ENCODE measurements at places on chromosomes 3 and 15.

GRCh38 chr15:75884041-75884440 is 19.6 kb upstream of the FBXO22 start:
- DNase-seq: no peak

DNA sequence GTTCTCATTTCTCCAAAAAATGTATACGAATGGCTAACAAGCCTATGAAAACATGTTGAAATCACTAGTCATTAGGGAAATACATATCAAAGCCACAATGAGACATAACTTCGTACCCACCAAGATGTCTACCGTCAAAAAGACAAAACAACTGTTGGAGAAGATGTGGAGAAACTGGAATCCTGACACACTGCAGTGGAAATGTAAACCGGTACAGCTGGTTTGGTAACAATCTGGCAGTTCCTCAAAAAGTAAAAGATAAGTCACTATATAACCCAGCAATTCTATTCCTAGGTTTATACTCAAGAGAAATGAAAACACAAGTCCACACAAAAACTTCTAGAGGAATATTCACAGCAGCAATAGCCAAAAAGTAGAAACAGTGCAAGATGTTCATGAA is 7.0 kb downstream of the SCAPER start:
- no peak for DNase-seq

DNA sequence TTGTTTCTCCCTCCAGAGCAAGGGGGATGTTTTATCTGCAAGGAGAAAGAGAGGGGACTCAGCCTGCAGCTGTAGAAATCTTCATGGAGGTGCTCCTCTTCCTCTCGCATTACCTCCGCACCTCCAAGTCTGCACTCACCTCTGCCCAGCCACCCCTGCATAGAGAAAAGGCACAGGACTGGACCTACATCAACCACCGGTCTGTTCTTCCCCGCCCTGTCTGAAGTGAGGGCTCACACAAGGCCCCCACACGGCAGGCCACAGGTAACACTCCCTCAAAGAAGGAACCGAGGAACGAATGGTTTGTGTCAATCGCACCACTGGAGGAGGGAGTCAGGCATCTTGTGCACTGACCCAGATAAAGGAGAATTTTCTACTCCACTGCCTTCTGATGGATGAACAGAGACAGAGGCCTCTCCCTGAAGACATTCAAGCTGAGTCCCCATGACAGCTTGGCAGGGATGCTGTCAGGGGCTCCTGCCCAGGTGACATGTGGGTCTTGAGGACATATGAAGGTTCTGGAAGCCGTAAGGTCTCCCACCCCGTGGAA is 260.3 kb downstream of the XXYLT1 start:
- DNase-seq: no peak

DNA sequence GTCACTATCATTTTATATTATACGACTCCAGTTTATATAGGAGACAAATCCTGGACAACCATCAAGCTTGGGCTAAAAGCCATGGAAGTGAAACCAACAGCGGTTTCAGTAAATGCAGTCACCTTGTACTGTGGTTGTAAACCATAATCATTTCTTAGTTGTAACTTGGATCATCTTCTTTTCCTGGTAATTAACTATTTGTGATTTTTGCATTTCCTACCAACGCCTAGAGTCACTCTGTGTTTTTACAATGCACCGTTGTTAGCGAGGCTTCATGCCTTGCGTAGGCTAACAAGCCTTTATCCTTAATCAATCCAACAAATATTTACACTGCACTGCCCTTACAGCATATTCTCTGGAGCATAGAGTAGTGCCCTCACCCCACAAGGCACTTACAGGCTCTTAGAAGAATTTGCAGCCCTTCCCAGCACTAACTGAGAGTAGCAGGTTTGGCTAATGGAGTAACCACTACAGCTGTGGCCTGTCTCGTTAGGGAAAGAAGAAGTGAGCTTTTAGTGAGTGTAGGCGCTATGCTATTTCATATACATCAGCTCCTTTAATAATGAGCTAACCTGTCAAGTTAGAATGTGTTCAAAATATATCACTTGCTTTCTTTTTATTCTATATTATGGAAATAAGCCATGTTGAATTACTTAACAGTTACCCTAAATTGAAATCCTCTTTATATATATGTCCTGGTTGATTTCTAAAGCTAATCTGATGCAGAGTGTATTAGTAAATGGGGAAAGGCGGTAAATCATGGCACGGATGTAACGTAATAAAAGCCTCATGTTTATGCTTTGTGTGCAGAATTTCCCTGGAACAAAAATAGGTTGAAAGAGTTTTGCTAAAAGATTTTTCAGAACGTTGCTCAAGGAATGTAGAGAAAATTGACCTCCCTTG is 62.8 kb downstream of the ABHD2 start:
- no peak for DNase-seq

- DNase-seq: no peak
Measured at GRCh38 chr3:33954956-33955355, 156.5 kb downstream of the PDCD6IP start.

GRCh38 chr3:14228681-14229470 is 50.3 kb downstream of the LSM3 start:
- no peak for DNase-seq

GRCh38 chr3:115186351-115187148 is 39.5 kb upstream of the ZBTB20 start:
- peak; percentile 15 for DNase-seq

DNA sequence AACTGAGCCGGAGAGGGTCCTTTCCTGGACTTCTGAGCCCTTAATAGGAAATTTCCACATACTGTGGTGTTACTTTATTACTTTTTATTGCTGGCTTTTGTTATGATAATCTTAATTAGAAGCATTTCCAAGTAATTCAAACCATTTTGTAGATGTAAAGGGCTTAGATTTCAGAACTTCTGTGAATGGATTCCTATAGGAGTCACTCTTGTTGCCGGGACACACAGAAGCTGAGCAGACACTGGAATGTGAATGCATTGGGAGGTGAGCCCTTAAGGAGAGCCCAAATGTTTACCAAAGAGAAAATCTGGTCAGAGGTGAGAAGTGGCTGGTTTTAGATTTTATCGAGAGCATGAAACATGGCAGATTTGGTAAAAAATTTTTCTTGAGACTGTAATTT is 87.4 kb downstream of the FNDC3B start:
- DNase-seq: no peak

DNA sequence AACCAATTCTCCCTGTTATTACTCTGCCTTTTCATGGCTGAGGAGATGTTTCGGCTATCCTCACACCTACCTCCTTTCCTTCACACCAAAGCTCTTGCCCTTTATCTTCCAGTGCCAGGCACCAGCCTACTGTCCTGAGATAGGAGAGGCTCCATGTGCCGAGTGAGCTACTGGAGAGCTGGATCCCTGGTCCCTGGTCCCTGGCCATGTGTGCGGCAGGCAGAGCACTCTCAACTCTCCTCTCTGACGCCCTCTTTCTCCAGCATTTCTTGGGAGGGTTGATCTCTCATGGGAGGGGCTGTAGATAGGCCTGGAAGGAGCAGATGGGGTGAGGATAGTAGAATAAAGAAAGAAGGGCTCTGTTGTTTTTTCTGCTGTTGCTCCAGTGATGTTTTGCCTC is 277.1 kb upstream of the UMPS start:
- DNase-seq: no peak

GRCh38 chr15:80840182-80841130 is 61.3 kb downstream of the CEMIP start:
- DNase-seq: no peak

GRCh38 chr3:41684797-41685735 is 276.8 kb downstream of the ULK4 start:
- no peak for DNase-seq

DNA sequence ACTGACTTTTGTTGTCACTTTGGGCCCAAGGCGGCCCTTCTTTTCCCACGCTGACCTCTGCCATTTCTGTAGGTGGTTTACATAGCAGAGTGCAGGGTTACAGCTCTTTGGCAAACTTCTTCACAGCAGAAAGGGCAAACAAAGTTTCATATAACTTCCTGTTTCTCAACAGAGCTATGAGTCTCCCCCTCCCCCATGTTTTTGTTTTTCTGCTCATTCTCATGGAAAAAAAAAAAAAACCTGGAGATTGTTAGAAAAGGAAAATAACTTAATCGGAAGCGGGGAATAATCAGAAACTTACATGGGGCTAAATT is 342.0 kb upstream of the NR2F2 start:
- no peak for DNase-seq

GRCh38 chr3:150429767-150430671 is 21.9 kb downstream of the TSC22D2 start:
- no peak for DNase-seq

Measured in GM12864 (cell line).